ENCODE measurements at places on chromosomes 5 and 9.

GRCh38 chr5:41507501-41507900, 2.9 kb downstream of the PLCXD3 start:
- no peak for DNase-seq

- no peak for DNase-seq
These were observed 5.0 kb upstream of the C1QTNF3 start for GRCh38 chr5:34047774-34048572.

DNA sequence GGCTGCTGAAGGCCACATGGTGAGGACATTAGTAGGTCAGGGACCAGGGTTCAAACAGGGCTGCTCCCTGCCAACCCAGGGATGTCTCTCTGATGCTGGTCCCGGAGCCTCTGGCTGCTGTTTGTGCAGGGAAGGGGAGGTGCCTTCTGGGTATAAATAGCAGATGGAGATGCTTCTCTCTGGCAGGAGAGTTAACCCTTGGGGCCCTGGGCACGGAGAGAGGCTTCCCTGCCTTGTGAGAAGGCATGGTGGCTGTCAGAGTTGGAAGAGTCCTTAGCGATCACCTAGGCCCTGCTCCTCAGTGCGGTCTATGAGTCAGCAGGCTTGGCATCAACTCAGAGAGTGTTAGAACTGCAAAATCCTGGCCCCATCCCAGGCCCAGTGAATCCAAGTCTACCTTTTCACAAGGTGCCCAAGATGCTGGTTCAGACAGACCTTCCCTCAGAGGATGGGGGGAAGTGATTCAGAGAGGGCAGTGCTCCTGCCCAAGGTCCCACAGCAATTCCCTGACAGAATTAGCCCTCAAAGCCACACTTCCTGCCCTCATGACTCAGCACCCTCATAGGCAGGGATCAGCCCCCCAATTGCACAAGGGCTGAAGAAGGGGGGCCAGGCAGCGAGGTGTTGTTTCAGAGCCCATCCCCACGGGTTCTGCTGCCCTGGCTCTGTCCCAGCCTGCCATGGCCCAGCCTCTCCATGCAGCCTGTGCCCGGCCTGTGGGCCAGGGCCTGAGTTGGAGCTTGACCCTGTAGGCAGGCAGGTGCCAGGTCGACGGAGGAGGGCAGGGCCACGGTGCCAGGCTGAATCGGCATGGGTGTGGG, 25.6 kb downstream of the CAMK2A start:
- DNase-seq = no peak

- no peak for DNase-seq
These were observed 24.6 kb upstream of the CER1 start for GRCh38 chr9:14747111-14747510.

DNA sequence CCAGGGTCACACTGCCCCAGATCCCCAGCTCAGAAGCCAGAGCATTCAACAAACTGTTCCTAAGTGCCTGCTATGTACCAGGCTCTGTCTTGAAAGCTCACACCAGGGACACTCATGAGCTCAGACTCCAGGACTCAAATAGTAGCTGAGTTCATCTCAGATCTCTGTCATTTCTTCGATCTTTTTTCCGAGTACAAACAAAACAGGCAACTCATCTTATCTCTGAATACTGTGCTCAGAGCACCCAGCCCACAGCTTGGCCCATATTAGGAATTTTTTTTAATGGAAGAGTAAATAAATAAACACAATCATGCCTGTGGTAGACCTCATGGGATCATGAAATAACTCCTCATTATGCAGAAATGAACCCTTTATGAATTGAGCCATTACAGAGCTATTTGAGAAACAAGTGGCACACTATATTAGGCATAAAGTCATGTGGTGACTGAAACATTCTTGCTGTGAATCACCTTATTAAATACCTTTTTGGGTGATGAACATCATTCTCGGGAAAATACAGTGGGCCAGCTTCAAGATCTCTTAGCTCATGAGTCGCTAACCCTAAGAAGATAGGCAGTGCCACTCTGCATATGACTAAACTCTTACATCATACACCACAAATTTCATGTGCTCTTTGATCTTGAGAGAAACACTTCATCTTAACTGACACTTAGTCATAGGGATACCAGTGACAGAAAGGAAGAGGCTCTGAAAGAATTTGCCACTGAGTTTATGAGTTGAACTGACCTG, 9.9 kb downstream of the SH3RF2 start:
- DNase-seq = no peak

DNA sequence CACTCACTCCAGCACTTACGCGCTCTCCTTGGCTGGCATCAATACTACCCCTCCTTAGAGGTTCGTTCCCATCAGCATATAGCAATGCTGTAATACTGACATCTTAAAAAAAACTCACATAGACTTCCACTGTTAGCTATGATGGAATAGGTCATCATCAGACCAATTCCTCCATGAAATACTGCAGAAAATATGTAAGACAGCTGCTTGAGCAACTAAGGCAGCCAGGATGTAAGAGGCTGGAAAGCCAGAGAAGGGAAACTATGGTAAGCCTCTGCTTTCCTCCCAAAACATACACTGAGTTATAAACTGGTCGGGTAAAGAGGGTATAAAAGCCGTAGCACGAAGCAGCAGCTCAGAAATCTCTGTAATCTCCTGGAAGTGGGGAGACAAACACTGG, 33.5 kb downstream of the AUH start:
- no peak for DNase-seq

DNA sequence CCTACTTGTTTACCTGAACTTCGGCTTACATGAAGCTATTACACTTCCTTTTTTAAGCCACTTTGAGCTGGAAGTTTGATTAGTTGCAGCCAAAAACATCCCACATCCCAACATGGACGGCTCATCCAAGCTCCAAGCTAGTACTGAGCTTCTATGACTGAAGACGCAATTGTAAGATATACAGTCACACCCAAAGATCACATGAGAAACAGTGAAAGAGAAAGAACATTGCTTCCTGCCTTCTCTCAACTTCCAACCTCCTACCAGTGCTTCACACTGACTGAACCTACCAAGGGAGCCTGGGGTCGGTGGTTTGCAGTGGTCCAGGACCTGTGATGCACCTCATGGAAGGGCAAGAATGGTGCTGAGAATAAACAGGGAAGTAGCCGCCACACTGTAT, 27.4 kb upstream of the ADRA1B start:
- no peak for DNase-seq

DNA sequence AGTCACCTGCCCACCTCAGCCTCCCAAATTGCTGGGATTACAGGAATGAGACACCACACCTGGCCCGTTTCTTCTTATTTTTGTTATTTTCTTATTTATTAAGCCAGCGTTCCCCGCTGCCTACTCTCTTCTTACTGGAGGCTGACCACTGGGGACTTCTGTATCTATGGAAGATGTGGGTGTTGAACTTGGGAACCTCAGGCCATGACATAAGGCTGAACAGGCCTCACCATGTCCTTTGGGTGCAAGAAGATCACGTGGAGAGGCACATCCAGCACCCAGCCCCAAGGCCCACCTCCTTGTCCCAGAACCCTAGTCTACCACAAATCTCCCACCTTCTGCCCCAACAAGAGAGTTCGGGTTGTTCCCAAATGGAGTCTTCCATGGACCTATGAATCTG, 59.4 kb upstream of the NEK6 start:
- DNase-seq = no peak

GRCh38 chr5:169745441-169746146, 108.5 kb downstream of the DOCK2 start:
- no peak for DNase-seq

DNA sequence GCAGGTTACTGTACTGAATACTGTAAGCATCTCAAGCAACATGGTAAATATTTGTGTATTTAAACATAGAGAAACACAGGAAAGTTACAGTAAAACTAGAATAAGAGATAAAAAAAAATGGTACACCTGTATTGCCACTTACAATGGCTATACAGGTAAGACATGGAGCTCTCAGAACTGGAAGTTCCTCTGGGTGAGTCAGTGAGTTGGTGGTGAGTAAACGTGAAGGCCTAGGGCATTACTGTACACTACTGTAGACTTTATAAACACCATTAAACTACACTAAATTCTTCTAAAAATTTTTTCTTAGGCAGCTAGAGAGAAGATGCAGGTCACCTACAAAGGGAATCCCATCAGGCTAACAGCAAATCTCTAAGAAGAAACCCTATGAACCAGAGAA, 872.9 kb downstream of the TAF11L14 start:
- no peak for DNase-seq

GRCh38 chr5:73119451-73120157, 771 bp upstream of the TMEM171 start:
- DNase-seq = no peak

GRCh38 chr5:137325721-137326120, 173.4 kb downstream of the SPOCK1 start:
- no peak for DNase-seq

DNA sequence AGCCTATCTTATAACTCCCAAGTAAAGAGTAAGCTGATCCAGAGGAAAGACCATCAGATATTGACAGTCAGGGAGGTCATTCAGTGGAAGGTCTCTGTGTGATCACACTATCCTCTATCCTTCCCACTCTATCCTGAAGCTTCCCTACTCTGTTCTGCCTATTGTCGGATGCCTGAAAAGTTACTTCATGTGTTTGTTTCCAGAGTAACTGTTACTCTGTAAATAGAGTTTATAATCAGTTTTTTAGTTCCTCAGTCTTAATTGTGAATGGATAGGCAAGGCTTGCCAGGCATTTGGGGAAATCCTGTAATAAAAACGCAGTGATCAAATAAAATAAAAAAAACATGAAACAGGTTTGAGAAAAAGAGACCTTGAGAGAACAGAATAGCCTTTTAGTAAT, 79.8 kb downstream of the XRCC4 start:
- DNase-seq = no peak

DNA sequence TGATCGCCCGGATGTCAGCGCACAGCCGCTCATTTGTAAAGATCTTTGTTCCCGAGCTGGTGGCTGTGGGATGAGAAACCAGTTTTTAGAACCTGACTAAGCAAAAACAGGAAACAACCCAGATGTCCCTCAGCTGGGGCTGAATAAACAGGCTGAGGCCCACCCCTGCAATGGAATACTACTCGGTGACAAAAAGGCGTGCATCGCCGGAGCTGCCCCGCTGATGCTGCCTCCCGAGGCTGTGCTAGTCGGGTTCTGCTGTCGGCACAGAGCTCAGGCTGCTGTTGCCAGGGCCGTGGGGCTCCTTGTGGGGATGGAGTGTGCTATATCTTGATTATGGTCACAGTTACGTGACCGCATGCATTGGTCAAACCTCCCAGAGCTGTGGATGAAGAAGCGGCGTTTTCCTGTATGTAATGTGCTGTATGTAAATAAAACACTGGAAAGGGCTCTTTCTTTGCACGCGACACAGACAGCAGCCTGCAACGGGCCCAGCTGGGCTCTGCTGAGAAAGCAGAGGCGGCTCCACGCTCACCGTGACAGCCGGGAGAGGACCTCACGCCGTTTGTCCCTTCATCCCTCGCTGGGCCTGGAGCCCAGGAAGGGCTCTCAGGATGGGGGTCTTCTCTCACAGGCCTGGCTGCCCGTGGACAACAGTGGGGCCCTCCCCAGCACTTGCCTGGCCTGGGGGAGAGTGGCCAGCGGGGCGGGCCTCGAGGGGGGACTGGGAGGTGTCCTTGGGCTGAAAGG, 51.5 kb upstream of the RNU6ATAC start:
- peak; percentile 77 for DNase-seq

DNA sequence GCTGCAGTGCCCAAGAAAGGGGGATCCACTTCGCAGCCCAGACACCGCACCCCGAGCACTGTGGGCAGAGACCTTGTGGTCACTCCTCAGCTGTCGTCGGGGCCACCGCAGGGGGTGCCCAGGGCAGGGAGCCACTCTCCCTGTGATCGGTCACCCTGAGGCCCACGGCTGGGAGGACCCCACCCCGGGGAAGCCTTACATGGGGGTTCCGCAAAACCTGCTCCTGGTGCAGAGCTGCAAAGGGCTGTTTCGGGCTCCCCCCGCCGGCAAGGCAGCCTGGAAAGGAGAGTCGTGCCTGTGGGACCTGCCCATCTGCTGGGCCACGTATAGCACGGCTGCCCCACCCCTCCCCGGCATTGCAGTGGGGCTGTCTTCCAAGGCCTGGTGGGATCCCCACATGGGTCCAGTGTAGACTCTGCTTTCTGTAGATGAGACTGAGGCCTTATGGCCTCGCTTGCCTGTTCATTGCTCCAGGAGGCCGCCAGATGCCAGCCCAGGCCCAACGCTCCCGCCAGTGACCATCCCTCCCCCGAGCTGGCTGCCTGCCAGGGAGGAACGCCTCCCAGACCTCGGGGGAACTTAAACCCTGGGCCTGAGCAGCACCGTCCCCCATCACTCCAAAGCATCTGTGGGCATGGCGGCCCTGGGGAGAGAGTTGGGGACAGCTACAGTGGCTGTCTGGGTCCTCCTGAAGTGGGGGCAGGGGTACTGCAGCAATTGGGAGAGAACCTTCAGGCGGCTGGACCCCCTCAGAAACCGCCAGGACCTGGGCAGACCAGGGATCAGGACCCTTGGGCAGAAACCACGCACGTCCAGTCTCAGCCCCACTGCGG, 1.6 kb upstream of the DNLZ start:
- DNase-seq = no peak

All from brain pericyte (primary cell).